ENCODE measurements at places on chromosomes 5 and 9.

- no peak for DNase-seq
Observed at GRCh38 chr5:58412081-58412480, 47.8 kb downstream of the PLK2 start.

- DNase-seq = no peak
Observed at GRCh38 chr5:32030222-32030621, 143.9 kb downstream of the GOLPH3 start.

- DNase-seq = no peak
Observed at GRCh38 chr5:157828105-157828943, 30.6 kb downstream of the CLINT1 start.

- no peak for DNase-seq
Observed at GRCh38 chr9:135329571-135330306, 149.8 kb upstream of the PPP1R26 start.

DNA sequence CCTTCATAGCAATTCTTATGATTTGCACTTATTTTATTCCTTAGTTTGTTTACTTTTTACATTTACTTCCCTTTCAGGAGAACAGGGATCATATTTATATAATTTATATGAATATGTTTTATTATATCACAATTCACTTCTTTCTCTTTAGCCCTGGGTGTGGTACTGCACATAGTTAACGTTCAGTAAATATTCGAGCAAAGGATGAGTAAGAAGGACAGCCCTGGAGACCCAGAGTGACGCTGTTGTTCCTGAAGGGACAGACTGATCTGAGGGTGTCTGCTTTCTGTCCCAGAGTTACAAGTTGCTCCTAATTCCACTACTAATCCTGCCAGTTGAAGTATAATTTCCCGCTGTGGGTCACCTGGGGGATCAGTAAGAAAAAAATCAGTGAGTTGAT is 366.1 kb downstream of the DMRT2 start:
- DNase-seq = no peak

- no peak for DNase-seq
Observed at GRCh38 chr5:96090215-96090614, 128.6 kb upstream of the ELL2 start.

DNA sequence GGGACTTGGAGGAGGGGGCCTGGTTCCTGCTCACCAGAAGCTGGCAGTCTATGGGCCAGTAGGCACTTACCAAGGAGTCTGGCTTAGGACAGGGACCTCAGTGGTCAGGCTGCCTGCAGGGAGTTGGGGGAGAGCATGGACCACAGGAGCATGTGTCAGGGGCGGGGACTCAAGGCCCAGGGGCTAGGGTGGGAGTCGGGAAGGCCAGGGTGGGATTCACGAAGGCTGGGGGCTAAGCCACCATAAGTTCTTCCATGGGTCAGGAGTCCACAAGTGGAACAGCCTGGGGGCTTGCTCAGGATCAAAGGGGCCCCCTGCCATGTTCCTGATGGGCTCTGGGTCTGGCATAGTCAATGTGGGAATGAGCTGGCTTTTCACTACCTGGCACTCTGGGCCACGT is 11.5 kb upstream of the SLC25A48 start:
- no peak for DNase-seq

GRCh38 chr5:151589878-151590570 is 1.1 kb downstream of the FAT2 start:
- DNase-seq = no peak

DNA sequence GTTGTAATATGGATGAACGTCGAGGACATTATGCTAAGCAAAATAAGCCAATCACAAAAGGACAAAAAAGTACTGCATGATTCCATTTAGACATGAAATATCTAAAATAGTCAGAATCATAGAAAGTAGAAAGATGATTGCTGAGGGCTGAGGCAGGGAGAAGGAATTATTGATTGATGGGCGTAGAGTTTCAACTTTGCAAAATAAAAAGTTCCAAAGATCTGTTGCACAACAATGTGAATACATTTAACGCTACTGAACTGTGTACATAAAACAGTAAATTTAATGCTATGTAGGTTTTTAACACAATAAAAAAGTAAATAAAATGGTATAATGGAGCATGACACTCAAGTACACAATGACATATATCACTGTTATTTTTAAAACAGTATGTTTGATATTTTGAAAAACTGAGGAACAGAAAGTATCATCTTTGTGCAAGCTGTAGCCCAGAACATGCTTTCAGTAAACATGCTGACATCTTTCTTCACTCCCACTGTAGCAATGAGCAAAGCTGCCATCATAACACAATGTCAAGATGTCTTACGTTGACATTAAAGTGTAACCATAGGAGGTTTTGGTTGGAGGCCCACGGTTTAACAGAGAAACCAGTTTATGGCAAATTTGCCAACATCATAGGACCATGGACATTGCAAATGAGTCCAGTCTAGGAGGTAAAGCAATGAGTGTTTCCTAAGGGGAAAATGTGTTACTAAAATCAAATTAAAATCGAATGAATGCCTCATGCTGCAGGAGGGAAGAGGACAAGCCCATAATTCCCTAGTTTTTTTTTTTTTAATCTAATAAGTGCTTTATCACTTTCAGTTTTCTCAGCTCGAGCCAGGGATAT is 125.8 kb upstream of the SGCD start:
- DNase-seq = no peak

- no peak for DNase-seq
Observed at GRCh38 chr5:122182491-122182921, 53.2 kb downstream of the ZNF474 start.

GRCh38 chr5:126106029-126106428 is 317.2 kb upstream of the GRAMD2B start:
- DNase-seq = no peak

GRCh38 chr5:96780626-96781025 is 27.1 kb downstream of the ERAP1 start:
- DNase-seq = no peak

- no peak for DNase-seq
Observed at GRCh38 chr5:32683125-32683524, 28.0 kb upstream of the NPR3 start.

DNA sequence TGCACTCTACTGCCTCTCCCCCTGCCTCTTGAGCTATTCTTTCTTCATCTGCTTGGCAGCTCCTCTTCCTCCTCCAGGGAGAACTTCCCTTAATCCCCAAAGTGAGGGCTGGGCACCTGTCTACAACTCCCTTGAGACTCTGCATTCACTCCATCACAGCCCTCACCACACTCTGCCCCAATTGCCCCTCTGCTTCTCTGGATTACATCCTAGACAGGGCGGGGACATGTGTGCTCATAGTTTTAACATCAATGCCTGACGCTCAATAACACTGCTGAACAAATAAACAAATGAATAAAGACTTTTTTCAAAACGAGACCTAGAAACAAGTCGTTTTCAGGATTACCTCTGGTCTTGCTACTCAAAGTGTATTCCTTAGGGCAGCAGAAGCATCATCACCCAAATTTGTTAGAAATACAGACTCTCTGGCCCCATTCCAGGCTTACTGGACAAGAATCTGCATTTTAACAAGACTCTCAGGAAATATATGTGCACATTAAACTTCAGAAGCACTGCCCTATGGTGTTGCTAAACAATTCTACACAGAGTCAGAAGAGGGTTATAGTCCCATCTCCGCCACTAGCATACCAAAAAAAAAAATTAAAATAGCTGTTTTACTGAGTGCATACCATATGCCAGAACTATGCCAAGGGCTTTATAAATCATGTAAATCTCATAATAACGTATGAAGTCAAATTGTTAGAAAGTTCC is 115.6 kb downstream of the CDK5RAP2 start:
- no peak for DNase-seq

GRCh38 chr5:27252911-27253310 is 214.5 kb upstream of the CDH9 start:
- DNase-seq = no peak

GRCh38 chr5:97580746-97581145 is 397.7 kb upstream of the RIOK2 start:
- no peak for DNase-seq

GRCh38 chr5:54520940-54521339 is 3.4 kb downstream of the SNX18 start:
- no peak for DNase-seq

- DNase-seq = no peak
Observed at GRCh38 chr5:154612666-154613065, 134.6 kb upstream of the HAND1 start.

All from CD4-positive, alpha-beta memory T cell (primary cell).